Tibial nerve (tissue), 4 donors: ENCODE measurements at places on chromosomes 3 and 15. TPM values are rescaled to one million over a fixed set of nuclear protein-coding genes. Genes with fewer than 3 reads are reported as not detected.

The SI gene
- not detected for total RNA-seq

The CPLX3 gene
- not detected for total RNA-seq

The SHC4 gene
- total RNA-seq: 47.7 TPM

The CTXN2 gene
- not detected for total RNA-seq

The GPR149 gene
- not detected for total RNA-seq

The RBM15B gene
- total RNA-seq: 27.9 TPM

The BTD gene
- total RNA-seq: 50.0 TPM

The FAM107A gene
- 305 TPM for total RNA-seq

The ALDH1L1 gene
- total RNA-seq: 36.8 TPM

The TTC23 gene
- 24.9 TPM for total RNA-seq

The FBXO40 gene
- total RNA-seq: not detected

The SPINK8 gene
- not detected for total RNA-seq

The SPTBN5 gene
- total RNA-seq: 20.8 TPM

The TAMM41 gene
- 23.7 TPM for total RNA-seq

The GAP43 gene
- total RNA-seq: 15.3 TPM

The SLCO3A1 gene
- total RNA-seq: 13.8 TPM

The PEX5L gene
- total RNA-seq: 30.8 TPM

The ANP32A gene
- 34.7 TPM for total RNA-seq

The ANKDD1A gene
- total RNA-seq: 29.0 TPM

The ZMYND10 gene
- total RNA-seq: 1.7 TPM

The RAD18 gene
- total RNA-seq: 10.5 TPM

The ATP2B2 gene
- total RNA-seq: 0.44 TPM

The DISP2 gene
- 0.20 TPM for total RNA-seq

The SRGAP3 gene
- 16.6 TPM for total RNA-seq

The KIF7 gene
- 18.4 TPM for total RNA-seq

The IFT80 gene
- total RNA-seq: 24.9 TPM

The SLC38A3 gene
- total RNA-seq: 2.1 TPM

The SLC12A8 gene
- total RNA-seq: 0.42 TPM

The IL12A gene
- not detected for total RNA-seq

The STARD9 gene
- 95.1 TPM for total RNA-seq
